Hematopoietic multipotent progenitor cell treated with erythropoietin and hydrocortisone succinate and interleukin-3 and kit ligand, for 8 days (in vitro differentiated cells): ENCODE measurements at places on chromosomes 7 and 10.

DNA sequence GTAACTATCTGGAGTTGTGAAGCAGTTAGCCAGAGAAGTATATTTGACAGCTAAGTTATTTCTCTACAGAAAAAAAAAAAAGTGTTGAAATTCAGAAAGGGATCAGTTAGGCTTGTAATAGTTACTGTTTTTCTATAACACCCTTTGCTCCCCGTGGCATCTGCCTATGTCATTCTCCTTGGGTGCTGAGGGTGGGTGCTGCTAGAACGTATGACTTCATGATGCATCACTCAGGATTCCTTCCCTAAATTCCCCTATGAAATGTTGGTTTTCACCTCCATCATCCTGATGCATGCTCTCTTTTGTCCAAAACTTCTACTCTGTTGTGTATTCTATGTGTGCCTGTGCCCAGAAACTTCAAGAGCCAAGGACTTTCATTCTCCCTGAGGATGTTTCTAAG, 536.4 kb downstream of the GRM8 start:
- no peak for DNase-seq

DNA sequence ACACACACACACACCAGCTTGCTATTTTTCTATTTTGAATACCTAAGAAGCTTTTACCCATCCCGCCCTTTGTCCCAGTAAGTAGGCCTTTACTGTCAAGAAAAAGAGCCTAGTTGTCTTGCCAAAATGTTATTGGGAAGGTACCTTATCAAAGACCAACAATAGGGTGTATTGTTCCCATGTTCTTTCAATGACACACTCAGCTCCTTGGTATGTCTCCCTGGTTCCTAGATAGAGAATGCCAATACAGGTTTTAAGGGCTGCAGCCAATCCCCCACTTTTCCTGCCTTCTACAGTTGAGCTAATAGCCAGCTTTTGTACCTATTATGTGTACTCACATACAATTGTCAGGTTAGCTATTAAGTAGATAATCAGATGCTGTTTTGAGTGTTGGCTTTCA, 92.0 kb upstream of the LRRTM3 start:
- DNase-seq = no peak

DNA sequence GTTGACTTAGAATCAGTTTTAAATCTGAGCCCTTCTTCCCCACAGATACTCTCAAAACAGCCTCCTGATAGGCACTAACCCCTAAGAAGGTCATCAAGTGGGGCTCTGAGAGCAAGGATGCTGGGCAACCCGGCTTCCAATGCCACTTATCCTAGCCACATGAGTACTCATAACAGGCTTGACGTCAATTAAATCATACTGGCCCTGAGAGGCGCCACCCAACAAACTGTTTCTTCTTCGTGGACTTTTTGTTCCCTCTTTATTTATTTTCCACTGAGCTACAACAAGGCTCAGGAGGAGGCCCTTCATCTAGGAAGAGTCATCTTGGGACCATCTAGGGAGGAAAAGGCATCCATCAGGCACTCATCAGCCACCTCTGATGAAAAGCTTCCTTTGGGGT, 255.9 kb downstream of the KCNMA1 start:
- DNase-seq = no peak

DNA sequence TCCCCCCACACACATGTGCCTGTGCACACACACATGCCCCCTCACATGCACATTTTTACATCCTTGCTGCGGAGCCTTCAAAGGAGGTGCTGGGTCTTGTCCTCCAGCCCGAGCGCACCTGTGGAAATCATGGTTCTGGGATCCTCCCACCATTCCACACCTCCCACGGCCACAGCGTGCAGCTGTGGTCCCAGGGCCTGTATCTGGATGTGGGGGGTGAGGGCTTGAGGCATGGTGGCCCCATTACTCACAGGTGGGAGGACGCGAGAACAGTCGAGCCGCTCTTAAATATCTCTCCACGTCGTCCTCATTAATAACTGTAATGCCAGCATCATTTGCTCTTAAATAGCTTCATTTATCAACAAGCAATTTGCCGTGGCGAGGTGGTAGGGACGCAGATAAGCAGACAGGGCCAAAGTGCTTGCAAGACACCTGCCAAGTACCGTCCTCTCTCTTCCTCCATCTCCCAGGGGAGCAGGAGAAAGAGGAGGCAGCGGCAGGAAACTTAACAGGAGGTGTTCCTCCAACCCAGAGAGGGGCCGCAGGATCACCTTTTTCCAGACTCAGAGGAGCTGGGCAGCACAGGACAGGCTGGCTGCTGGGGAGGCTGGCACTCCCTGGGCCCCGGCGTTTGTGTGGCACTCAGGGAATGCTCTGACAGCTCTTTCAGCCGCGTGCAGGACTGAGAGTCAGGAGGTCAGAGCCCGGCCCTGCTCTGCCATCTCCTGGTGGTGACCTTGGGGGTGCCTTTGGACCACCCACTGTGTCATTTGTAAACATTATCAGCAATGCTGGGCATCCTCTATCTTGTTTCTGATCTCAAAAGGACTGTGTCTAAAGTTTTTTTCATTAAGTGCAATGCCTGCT, 87.4 kb downstream of the CDH23 start:
- no peak for DNase-seq

DNA sequence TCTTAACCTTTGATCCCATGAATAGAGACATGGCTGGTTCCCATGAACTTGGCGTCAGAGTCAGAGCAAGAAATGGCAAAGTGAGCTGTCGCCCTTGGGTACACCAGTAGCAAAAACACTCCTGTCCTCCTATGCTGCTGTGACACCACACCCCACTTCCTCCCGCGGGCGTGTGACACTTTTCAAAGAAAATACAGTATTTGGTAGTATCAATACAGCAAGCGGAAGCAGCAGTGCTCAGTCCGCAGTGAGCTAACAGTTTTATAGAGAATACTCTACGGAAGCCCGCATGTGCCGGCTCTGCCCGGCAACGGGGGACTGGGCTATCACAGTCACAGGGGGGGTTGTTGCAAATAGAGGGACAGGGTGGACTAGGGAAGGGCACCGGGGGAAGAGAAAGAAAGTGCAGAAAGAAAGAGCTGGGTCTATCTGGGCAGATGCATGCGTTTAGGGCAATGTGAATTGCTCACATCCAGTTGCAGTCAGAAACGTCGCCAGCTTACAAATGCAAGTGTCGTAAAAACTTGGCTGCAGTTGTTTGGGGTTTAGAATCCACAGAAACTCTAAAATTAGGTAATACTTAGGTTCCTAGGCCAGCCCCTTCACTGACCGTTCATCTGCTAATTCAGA, 49.8 kb downstream of the PRKCQ start:
- DNase-seq = no peak

GRCh38 chr10:95278061-95278988, 12.5 kb downstream of the PDLIM1 start:
- no peak for DNase-seq

GRCh38 chr10:29254123-29255046, 34.5 kb upstream of the LYZL1 start:
- DNase-seq = peak; percentile 46

DNA sequence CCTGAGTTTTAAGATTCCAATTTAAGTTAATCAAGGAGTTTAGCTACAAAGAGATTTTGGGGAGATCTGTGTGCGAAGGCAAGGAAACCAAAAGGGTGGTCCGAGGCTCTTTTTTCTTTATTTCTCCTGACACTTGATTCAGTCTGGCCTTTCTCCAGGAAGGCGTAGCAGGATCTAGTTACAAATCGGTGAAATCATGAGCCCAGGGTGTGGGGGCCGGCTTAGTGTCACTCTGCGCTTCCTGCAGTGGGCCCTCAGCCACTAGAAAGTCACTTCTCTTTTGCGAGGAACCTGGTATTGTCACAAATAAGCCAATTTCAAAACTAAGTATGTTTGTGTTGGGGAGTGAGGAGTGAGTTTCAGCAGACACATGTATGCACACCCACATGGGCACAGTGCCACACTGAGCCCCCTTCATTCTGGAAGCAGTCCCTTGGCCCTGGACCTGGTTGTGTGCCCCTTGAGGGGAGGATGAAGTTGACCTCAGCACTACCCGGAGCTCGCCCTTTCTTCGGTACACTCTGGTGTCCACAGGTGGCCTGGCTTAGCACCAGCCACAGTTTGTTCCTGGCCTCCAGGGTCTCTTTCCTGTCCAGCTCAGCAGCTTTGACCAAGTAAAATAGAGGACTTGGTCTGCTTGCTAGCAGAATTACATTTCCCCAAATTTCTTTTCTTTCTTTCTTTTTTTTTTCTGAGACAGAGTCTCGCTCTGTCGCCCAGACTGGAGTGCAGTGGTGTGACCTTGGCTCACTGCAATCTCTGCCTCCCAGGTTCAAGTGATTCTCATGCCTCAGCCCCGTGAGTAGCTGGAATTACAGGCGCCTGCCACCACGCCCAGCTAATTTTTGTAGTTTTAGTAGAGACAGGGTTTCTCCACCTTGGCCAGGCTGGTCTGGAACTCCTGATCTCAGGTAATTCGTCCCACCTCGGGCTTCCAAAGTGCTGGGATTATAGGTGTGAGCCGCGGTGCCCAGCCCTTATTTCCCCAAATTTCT, 84.0 kb upstream of the BTBD16 start:
- no peak for DNase-seq

DNA sequence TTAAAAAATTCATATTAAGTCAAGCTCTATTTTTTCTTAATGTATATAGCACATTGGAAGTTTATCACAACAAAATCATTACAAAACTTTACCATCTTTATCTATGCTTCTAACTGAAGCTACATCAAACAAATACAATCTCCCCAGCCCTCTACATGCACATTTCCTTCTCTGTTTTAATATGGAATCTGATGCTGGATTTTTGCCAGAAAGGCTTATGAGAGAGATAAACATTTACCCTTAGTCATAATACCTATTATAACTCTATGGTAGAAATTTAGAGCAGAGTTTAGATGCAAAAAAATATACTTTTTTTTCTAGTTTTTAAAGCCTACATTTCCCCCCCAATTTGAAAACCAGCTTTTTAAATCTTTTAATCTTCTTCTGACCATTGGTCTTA, 1198.6 kb downstream of the GATA3 start:
- DNase-seq = peak; percentile 4

- DNase-seq = no peak
Observed at GRCh38 chr10:11646450-11646849, 35.0 kb upstream of the USP6NL start.

DNA sequence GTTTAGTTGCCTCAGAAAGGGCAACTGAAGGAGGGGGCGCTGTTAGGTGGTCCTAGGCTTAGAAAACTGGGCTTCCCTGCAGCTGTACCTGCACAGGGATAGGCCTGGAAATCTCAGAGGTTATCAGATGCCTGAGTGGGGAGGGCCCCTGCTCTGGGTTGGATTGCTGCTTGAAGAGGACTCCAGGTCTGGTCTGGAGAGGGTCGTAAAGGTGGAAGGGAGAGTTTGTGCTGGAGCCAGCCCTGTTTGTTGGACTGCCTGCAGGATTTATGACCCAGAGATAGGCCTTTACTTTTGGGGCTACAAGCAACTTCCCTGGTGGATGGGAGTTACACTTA, 765.9 kb downstream of the GRID1 start:
- DNase-seq = no peak

GRCh38 chr7:108094346-108094745, 35.8 kb downstream of the LAMB4 start:
- DNase-seq = no peak

GRCh38 chr10:19638182-19638895, 177.9 kb upstream of the PLXDC2 start:
- DNase-seq = peak; percentile 31

GRCh38 chr7:5758286-5758685, 23.2 kb downstream of the RNF216 start:
- no peak for DNase-seq

- DNase-seq = no peak
Observed at GRCh38 chr10:22531008-22531407, 183.4 kb downstream of the PIP4K2A start.

- no peak for DNase-seq
Observed at GRCh38 chr7:138958391-138958956, 22.7 kb downstream of the KIAA1549 start.

GRCh38 chr10:83346266-83346910, 792.9 kb upstream of the GHITM start:
- no peak for DNase-seq

- DNase-seq = peak; percentile 25
Observed at GRCh38 chr10:60549686-60550085, 160.0 kb upstream of the ANK3 start.

- DNase-seq = no peak
Observed at GRCh38 chr10:80253266-80253962, 36.0 kb downstream of the MAT1A start.

GRCh38 chr7:88184848-88185304, 35.0 kb downstream of the SRI start:
- DNase-seq = no peak

GRCh38 chr7:105493923-105494315, 28.2 kb downstream of the PUS7 start:
- no peak for DNase-seq

DNA sequence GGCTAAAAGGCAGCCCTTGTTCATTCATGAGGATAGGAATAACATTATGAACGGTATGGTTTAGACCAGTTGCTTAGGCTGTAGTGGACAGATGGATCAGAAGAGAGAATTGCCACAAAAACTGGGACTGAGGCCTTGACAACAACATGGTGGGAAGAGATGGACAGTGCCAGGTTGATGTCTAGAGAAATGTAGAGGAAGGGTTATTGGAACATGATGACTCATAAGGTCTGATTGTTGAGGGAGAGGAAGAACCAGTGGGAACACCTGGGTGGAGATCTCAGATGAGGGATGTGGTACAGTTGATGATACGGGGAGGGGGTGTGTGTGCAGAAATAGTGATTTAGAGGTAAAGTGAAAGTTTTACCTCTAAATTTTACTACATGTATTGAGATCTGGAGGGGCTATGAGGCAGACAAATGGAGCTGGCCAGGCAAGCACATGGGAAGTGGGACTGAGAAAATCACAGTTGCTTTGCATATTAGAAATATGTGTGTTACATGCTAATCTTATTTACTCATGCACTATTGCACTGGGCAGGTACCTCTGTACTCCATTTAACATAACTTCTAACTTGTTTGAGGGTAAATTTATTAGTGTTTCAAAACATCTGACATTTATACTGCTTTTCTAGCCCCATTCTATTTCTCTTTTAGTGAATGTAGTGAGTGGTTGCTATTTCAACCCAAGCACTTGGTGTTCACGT, 65.6 kb downstream of the PLCE1 start:
- DNase-seq = no peak

GRCh38 chr10:8075282-8076260, 21.1 kb downstream of the GATA3 start:
- no peak for DNase-seq

DNA sequence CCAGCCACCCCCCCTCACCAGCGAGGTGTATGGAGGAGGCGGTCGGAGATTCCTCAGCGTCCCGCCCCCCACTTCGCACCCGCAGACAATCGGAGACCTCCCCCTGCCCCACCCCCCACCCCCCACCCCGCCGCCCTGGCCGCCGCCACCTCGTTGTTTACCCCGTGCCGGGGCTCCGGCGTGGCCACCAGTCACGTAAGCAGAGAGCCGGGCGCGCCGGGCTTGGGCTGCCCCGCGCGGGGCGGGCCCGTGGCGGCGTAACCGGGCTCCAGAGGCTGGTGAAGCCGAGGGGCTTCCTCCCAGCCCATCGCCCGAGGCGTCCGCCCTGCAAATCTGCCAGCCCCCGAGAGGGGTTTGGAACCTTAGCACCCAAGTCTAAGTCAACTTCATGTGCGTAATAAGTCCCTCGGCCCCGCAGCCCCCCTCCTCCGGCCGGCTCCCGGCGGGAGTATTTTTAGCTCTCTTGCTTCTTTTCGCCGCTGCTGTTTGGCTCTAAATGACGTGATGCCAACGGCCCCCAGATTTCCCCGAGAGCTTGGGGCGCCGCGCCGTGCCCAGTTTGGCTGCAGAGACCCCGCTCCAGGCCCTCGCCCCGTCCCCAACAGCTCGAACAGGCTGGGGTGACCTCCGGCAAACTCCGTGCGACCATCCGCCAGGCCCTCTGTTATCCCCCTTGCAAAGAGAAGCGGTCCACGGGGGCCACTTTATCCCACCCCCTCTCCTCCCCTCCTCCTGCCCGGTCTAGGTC, 2.7 kb downstream of the MXI1 start:
- peak; percentile 21 for DNase-seq

- no peak for DNase-seq
Observed at GRCh38 chr7:6346581-6346980, 74.2 kb upstream of the CYTH3 start.
